Pancreas (tissue), 10 donors: ENCODE measurements at places on chromosomes 7 and 10. TPM values are rescaled to one million over a fixed set of nuclear protein-coding genes. Genes with fewer than 3 reads are reported as not detected.

Gene GARIN1A
- total RNA-seq, result 1.4 TPM

Gene CPA2
- 5,612 TPM for total RNA-seq

Gene GNG11
- total RNA-seq, result 3.2 TPM

Gene ETV1
- total RNA-seq, result 2.1 TPM

Gene HABP2
- total RNA-seq, result 9.3 TPM

Gene NUTM2B
- total RNA-seq, result 0.94 TPM

Gene TRPV5
- not detected for total RNA-seq

Gene AGAP5
- total RNA-seq, result 6.5 TPM

Gene NODAL
- not detected for total RNA-seq

Gene EBF3
- 0.95 TPM for total RNA-seq

Gene LIPK
- total RNA-seq, result not detected

Gene HELLS
- total RNA-seq, result 1.1 TPM

- DNase-seq, result no peak
Measured at GRCh38 chr7:40311307-40311706, 176.5 kb downstream of the SUGCT start.

GRCh38 chr7:36116347-36117202, 36.5 kb upstream of the EEPD1 start:
- DNase-seq, result no peak

DNA sequence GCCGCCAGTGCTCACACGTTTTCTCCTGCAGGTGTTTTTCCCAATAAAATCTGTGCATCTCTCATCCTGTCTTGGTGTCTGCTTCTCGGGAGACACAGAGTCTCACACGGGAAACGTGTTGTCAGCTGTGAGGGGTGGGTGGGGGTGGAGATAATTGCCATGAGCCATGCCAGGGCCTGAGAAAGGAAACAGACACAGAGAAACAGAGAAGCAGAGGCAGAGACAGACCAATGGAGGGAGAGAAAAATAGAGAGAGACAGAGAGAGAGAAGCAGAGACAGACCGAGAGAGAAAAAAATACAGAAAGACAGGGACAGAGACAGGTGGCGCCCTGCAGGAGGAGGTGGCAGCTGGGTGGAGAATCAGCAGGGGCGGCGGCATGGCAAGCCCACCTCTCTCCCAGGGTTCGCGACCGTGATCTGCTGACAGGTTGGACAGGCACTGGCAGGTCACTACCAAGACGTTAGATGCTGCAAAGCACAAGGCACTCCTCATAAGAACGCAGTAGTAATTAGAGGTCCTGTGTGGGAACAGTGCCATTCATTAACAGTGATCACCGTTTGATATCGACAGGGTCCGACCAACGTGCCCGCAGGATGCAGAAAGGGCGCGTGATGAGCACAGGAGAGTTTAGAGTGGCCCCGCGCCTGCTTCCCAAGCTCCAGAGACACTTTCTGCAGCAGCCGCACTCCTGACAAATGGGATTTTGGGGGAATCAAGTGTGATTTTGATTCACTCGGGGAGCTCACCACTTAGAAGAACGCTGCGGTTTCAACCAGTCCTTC, 70.5 kb upstream of the INSIG1 start:
- no peak for DNase-seq

GRCh38 chr7:19177269-19177668, 32.0 kb upstream of the FERD3L start:
- DNase-seq, result no peak

DNA sequence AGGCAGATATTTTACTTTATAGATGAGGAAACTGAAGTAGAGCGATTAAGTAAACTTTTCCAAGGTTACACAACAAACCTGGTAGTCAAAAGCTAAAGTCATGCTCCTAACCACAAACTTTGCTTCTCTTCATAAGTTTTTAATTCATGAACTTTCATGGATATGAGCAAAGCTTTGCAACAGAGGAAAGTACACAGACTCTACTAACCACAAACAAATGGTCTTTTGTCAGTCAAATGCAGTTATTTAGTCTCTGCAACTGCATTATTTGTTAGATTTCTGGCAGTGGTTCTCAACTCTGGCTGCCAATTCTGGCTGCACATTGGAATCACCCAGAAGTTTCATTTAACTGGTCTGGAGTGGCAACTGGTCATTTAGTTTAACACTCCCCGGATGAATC, 140.6 kb upstream of the TMEM168 start:
- no peak for DNase-seq

DNA sequence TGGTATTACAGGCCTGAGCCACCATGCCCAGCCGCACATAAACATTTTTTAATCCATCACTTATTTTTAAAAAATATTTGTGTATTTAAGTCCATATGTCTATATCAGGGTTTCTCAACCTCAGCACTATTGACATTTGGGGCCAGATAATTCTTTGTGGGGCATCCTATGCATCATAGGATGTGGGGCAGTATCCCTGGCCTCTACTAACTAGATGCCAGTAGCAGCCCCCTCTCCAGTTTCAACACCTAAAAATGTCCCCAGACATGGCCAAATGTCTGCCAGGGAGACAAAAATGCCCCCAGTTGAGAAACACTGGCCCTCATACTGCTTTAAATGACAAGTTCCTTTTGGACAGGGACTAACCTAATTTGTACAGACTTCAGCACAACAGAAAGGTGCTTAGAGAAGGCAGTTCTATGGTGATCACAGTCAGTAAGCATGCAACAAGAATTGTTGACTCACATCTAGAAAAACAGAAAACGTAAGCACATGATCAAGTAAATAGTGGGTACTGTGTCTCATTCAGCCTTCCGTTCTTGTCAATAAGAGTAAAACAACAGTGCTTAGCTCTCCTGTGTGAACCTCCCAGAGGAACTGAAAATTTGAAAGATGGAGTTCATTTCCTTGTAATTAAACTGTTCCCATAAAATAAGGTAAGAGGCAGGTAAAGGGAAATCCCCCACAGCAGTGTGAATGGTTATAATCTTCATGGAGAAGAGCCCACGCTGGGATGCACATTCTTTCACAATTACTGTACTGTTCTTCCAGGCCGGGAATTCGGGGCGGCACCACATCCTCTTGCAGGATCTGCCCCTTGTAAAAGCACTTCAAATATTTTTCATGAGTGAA, 17.3 kb upstream of the ADRB1 start:
- no peak for DNase-seq

DNA sequence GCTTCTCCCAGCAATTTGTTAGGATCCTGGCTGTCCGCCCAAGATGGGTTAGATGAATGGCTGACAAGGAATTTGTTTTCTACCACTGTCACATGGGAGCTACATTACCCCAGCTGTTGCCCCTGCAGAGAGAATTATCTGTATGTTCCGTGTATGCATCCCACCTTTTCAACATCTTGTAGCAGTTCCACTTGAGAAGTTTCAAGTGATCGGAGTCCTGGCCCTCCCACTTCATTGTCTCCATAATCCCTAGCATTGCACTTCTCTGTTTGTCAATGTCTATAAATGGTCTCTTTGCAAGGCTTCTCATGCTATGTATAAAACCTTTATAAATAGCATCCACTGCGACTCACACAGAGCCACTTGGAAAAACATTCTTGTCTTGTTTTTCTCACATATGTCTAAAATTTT, 972.5 kb downstream of the CNTNAP2 start:
- no peak for DNase-seq

GRCh38 chr10:3165196-3165595, 7.4 kb downstream of the PITRM1 start:
- no peak for DNase-seq

DNA sequence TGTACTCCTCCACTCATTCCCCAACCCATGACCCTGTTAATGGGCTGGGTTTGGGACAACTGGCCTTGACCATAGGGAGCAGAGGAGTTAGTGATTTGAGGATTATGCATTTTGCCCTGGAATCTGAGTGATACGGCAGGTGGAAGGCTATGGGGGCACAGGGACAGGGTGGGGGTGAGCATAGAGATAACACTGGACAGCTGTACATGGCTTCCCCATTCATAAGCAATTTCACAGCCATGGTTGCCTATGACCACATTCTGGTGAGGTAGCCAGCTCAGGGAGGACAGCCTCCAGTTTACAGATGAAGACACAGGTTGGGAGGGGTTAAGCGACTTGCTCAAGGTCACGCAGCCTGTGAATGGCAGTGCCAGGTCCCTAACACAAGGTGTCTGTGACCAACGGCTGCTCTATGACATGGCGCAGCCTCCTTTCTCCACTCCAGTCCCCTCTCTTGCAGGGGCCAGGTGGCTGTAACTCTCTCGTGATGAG, 319.5 kb downstream of the PLXNA4 start:
- no peak for DNase-seq

DNA sequence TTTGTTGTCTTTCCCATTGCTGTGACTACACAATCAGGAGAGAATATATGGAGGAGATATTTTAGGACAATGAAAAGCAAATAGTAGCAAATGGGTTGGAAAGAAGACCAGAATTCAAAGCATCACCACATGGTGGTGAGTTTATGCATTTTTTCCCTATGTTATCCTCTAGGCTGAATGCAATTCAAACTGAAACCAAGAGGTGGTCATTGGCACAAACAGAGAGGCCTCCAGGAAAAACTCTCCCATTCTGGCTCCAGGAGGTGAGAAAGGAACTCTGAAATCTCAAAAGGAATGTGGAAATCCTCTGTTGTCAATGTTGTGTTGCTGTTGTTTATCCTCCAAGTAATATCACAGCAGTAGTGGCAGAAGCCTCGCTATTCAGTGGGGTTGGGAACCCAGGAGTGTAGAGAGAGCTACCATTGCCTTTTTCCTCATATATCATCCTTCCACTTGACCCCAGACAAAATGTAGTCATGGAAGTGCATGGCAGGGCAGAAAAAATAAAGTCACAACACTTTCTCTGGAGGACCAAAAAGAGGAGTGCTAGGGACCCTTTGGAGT, 819.1 kb downstream of the GRID1 start:
- no peak for DNase-seq

DNA sequence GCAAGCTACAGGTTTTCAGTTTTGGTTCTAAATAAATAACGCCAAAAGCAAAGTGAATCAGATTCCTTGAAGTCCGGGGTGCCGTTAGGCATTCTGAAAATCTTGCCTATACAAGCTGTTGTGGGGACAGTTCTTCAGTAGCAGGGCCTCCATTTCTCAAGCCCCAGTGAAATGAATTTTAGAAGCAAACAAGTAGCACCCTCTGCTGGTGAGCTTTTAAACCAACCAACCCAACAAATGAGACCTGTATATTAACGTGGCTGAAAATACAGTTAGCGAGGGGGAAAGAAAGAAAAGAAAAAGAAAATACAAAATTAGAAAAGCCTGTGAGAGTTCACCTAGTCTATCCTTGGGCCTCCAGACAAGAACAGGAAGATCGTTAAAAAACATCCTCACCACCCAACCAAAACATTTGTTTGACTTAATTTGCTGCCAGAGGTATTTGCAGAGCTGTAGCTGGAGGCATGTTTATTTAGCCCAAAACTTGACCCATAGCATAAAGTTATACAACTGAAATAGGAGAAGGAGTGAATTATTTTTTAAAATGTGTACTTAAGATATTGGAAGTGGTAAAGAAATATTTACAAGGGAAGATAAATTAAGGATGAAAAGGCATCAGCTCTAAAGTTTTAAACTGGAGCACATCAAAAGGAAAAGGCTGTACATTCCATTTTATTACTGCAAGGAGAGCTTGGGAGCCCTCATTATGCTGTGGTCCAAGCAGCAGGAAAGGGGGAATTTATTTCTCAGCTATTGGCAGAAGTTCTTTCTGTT, 98.9 kb downstream of the DYNC1I1 start:
- no peak for DNase-seq

GRCh38 chr10:86290933-86291615, 75.5 kb downstream of the GRID1 start:
- no peak for DNase-seq

DNA sequence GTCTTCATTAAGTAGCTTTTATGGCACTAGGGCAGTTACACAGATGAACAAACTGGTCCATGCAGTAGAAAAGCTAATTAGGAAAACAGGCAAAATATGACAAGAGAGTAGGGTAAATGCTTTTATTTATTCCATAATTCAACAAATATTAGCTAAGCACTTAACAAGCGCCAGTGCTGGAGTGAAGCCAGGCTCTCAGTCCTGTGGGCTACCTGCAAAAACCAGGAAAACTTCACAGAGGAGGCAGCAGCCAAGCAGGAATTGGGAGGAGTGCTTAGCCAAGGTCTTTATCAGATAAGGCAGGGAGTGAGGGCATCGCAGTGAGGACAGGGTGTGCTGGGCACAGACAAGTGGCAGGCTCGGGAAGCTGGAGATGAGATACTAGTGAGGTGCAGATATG, 4.9 kb upstream of the KAT6B start:
- DNase-seq, result peak; percentile 19

GRCh38 chr10:79555354-79556309, 4.6 kb downstream of the SFTPA2 start:
- DNase-seq, result no peak

- no peak for DNase-seq
Measured at GRCh38 chr7:112359086-112359485, 91.2 kb upstream of the IFRD1 start.

DNA sequence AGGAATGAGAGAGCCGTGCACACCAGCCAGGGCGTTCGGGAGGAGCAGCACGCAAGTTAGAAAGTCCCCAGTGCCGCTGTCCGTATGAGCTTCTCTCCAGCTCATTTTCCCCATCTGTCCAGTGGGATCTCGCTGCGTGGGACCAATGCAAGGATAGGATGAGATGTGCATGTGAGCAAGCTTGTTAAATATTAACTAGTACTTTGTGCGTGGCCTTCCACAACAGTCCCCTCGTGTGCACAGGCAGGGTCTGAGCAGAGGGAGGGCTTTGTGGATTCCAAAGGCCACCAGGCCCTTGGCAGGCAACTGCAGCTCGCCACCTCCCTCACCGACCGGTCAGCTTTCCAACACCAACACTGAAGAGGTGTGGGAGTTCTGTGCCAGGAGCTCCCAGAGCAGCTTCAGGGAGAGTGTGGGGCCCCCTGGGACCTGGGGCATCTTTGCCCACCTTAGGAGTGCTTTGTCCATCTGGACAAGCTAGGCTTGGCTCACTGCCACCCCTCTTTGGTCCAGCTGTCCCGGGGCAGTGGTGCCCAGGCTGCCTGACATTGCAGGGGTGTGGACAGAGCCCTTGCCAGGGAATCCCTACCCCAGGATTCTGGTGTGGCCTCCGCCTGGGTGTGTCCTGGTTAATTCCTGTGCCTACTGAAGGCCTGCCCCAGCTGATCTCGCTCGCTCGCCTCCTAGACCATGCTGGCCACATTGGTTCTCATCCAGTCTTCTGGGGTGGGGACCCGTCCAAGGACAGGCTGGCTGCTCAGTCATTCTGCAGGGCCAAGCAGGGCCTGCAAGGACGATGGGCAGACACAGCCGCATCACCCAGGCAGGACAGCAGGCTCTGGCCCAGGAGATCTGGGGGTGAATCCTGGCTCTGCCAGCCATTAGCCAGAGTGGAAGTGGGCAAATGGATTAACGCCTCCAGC, 5.3 kb downstream of the FAM20C start:
- no peak for DNase-seq

- DNase-seq, result no peak
Measured at GRCh38 chr10:121648059-121648458, 49.8 kb upstream of the FGFR2 start.

DNA sequence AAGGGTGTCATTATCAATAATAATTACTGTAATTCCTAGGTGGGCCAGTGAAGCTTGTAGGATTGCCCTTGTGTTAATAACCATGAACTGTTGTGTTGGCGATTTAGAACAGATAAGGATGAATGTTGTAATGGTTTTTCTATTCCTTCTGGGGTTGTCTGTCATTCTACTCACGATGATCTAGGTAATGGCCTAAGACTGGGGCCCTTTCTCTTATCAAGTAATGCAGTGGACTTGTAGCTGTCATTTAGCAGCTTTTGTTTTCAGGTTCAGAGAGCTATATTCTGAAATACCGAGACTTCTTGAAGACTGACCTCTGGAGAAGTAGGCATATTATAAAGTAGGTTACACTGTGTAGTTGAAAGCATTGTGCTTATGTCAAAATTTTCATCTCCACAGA, 110.2 kb downstream of the TAF3 start:
- DNase-seq, result no peak
